Endodermal cell (in vitro differentiated cells): ENCODE measurements at places on chromosomes 5 and 9.

DNA sequence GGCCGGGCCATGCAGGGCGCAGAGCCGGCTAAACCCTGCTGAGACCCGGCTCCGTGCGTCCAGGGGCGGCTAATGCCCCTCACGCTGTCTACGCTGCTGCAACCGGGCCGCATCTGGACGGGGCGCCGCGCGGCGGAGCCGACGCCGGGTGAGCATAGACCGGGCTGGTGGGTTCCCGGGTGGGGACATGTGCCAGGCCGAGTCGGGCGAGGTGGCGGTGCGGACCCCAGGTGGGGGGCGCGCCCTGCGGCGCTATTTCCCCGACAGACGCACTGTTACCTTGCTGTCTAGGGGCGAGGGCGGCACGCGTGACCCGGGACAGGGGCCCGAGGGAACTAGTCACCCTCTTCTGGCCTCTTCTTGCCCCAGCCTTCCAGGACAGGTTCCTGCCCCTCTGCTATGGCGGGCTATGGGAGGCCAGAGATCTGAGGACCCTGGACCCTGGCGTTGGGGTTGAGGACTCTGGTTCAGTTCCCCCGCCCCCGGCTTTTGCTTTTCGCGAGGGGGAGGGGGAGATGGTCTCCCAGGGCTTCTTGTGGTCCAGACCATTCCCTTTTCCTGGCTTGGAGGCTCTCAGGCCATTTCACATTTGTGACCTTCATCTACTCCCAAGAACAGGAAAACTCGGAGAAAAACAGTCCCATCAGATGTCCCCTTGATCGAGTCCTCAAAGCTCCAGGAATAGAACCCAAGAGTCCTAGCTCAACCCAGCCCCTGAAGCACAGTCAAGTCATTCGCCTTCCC is 536 bp downstream of the SLC27A4 start:
- peak; percentile 71 for DNase-seq

DNA sequence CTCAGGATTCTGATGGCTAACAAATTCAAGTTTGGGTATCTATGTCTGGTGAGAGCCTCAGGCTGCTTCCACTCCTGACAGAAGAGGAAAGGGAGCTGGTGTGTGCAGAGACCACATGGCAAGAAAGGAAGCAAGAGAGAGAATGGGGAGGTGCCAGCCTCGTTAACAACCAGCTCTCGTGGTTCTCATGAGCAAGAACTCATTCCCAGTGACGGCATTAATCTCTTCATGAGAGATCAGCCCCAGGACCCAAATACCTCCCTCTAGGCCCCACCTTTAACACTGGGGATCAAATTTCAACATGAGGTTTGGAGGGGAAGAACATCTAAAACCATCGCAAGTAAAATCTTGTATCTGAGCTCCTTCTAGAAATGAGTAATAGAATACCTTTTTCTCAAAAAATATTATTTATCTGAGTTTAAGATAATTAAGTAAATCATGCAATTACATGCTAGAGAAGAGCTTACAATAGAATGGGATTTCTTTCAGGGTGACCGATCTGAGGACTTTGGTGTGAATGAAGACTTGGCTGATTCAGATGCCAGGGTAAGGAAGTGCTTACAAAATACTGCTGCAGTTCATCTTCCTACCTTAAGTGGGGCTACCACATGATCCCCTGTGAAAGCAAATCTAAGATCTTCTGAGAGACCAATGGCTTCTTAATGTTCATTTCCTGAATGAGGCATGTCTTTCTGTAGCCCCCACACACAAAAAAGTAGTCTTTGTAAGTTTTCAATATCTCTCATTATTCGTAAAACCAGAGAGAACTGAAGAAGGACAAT is 11.5 kb downstream of the ANXA1 start:
- no peak for DNase-seq

- DNase-seq: no peak
These were observed 62.7 kb downstream of the RGMB start for GRCh38 chr5:98836175-98836574.

DNA sequence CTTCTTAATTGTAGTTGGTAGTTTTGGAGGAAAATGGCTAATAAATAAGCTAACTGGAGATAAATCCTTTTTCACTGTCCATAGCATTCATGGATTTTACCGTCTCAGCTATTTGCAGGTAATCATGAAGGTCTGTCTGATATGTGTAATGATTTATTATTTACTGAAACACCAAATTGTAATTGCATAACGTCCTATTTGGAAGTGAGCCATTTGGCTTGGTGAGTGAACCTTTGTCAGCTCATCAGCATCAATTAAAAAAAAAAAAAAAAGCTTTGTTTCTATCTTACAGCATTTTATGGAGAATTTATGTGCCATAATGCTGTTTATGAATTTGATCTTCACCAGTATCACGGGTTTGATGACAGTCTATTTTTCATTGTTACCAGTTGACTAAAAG is 20.2 kb downstream of the RECK start:
- DNase-seq: no peak

DNA sequence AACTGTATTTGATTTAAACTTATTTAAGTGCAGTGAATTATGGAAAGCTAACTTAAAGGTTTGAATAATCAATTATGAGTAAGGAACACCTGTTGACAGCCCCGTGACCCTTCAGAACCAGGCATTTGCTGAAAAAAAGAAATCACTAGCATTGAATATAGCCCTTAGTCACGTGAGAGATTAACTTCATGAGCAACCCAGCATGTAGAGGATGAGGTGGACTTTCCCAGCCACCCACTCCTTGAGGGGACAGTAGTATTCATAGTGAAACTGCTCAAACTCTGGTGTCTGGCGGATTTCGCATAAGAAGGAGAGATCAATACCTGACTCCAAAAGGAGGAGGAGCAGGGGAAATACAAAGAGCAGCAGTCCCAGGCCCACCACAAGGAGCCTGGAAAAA is 184.8 kb upstream of the RASEF start:
- DNase-seq: no peak

DNA sequence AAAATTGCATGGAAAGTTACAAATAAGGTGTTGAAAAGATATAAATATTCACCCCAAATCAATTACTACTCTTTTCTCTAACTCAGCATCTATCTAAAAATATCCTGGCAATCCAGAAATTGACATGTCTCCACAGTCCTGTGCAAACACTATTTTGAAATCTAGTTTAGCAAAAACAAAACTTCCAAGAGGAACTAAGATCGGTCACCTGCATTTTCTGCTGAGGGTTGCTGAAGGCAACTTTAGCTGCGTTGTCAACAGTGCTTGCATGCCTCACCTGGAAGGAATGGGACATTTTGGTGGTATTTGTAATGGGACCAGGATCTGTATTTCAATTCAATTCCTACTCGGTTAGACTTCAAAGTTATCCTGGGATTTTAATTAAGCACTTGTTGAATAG is 398.3 kb downstream of the NTRK2 start:
- peak; percentile 9 for DNase-seq

DNA sequence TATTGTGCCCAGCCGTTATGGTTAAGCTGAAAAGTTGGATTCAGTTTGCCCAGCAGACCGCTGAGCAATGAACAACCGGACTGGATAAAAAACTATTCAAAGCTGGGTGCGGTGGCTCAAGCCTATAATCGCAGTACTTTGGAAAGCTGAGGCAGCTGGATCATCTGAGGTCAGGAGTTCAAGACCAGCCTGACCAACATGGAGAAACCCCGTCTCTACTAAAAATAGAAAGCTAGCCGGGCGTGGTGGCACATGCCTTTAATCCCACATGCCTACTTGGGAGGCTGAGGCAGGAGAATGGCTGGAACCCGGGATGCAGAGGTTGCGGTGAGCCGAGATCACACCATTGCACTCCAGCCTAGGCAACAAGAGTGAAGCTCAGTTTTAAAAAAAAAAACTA is 318.4 kb downstream of the RAB3C start:
- no peak for DNase-seq

- DNase-seq: no peak
These were observed 52.1 kb upstream of the FREM1 start for GRCh38 chr9:14962193-14962882.
